Caki2 (cell line): ENCODE measurements at places on chromosomes 1 and 21. TPM values are rescaled to one million over a fixed set of nuclear protein-coding genes. Genes with fewer than 3 reads are reported as not detected.

DNA sequence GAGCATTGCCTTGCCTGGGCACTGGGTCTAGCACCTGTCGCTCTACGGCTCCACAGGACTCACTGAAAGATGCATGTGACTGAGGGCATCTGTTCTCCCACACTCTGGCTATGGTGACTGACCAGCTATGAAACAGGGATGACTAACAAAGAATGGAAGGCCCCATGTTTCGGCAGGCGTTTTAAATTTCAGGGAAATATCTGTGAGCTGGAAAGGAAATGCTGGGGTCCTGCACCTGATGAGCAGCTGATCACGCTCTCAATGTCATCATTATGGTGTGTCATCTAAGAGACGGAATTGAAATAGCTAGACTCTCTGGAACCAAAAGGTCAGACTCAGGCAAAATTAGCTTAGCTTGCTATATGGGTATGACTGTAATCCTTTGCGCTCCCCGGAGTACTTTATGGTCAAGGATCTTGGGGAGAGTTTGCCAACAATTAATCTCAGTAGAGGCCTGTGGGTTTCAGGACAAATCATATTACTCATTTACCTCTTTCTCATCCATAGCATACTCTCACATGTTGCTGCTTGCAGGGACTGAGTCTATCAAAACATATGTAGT, 24.5 kb upstream of the PALMD start:
- DNase-seq, result no peak

DNA sequence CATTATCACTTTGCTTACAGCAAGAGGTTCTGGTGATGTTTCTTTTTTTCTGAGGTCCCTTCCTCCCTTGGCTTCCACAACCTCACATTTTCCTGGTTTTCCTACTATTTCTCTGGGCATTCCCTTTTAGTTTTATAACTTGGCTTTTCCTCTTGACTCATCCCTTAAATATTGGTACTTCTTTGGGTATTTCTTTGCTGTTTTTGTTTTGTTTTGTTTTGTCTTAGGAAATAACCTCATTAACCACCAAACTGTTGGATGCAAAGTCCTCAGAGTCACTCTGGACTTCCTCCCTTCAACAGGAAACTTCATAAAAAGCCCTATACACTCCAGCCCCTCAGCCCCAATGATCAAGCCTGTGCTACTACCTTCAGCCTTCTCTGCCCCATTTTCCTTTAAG, 211.1 kb downstream of the DUSP10 start:
- no peak for DNase-seq

Gene OR2T29
- total RNA-seq, result not detected in 2 replicates

GRCh38 chr1:34419663-34420136, 243.0 kb downstream of the C1orf94 start:
- no peak for DNase-seq

Gene MAP3K7CL
- total RNA-seq, result 2.0 and 18.1 TPM in 2 replicates

DNA sequence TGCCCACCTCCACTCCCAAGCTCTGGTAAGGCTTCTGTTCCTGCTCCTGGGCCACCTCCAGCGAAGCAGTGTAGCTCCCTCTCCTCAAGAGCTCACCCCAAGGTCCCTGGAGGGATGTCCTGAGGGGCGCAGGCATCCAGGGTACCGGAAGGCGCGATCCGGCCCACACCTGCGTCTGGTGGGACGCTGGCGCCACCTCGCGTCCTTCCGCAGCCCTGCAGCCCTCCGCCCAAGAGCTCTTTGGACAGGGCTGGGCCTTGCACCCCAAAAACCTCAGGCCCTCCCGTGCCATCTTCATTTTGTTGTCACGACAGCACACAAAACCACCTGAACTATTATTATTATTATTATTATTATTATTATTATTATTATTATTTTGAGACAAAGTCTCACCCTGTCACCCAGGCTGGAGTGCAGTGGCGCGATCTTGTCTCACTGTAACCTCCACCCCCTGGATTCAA, 49.2 kb upstream of the PAX7 start:
- DNase-seq, result no peak

- no peak for DNase-seq
These were observed 45.5 kb downstream of the VPS13D start for GRCh38 chr1:12275370-12275769.

DNA sequence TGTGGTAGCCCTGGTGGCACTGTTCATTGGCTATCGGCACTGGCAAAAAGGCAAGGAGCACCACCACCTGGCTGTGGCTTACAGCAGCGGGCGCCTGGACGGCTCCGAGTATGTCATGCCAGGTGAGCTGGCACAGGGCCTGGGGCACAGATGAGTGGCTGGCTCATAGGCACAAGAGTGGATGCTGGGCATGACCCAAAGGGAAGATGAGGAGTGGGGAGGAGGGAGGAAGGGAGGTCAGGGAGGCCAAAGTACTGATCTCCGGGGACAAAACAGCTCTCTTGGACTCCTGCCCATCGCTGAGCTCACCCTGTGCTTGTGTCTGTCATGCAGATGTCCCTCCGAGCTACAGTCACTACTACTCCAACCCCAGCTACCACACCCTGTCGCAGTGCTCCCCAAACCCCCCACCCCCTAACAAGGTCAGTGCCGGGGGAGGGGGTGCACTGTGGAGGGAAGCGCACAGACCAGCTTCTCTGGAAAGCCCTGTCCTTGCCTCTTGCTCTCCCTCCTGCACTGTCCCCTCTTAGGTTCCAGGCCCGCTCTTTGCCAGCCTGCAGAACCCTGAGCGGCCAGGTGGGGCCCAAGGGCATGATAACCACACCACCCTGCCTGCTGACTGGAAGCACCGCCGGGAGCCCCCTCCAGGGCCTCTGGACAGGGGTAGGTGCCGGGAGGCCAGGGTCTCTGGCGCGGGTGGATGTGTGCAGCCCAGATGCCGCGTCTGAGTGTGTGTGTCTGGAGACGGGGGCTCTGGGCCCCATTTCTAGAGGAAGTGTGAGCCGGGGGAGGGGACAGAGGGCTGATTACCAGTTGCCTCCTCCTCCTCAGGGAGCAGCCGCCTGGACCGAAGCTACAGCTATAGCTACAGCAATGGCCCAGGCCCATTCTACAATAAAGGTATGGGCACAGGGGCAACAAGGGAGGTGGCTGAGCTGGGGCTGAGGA, 7.3 kb upstream of the LRRC71 start:
- DNase-seq, result no peak

- no peak for DNase-seq
These were observed 107.0 kb downstream of the PDE9A start for GRCh38 chr21:42760361-42760950.

DNA sequence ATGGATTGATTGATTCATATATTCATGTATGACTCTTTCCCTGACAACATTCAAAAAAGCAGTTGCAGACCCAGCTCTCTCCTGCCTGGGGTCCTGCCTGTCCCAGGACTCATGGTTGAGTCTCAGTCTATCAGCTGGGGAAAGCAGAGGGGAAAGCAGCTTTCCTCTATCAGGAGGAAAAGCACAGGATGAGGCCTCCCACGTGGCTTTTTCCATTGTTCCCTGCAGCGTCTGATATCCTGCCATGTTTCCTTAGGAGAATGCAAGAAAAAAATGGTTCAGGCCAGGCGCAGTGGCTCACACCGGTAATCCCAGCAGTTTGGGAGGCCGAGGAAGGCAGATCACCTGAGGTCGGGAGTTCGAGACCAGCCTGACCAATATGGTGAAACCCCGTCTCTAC, 133.0 kb upstream of the VAMP3 start:
- DNase-seq, result no peak

DNA sequence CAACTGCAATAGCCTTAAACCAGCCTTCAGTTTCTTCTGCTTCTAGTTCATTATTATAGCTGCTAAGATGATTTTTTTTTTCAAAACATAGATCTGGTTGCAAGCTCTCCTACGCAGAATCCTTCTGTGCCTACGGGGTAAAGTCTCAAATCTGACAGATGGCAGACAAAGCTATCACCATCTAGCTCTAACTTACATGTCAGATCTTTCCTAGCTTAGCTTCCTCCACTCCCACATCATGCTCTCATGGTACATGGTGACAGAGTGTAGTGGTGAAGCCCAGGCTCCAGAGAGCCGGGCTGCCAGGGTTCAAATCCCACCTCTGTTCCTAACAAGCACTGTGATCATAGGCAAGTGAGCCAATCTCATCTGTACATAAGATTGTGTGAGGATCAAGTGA, 24.2 kb upstream of the GUCA2B start:
- no peak for DNase-seq

- no peak for DNase-seq
These were observed 37.7 kb downstream of the SH3BGR start for GRCh38 chr21:39489380-39489924.

- no peak for DNase-seq
These were observed 201.1 kb upstream of the CHRM3 start for GRCh38 chr1:239185245-239185619.
